Stimulated activated CD8-positive, alpha-beta memory T cell treated with anti-CD3 and anti-CD28 coated beads, Interleukin-4, amount 100 ng/mL, for 4 hours (primary cell): ENCODE measurements at places on chromosomes 12 and 14.

DNA sequence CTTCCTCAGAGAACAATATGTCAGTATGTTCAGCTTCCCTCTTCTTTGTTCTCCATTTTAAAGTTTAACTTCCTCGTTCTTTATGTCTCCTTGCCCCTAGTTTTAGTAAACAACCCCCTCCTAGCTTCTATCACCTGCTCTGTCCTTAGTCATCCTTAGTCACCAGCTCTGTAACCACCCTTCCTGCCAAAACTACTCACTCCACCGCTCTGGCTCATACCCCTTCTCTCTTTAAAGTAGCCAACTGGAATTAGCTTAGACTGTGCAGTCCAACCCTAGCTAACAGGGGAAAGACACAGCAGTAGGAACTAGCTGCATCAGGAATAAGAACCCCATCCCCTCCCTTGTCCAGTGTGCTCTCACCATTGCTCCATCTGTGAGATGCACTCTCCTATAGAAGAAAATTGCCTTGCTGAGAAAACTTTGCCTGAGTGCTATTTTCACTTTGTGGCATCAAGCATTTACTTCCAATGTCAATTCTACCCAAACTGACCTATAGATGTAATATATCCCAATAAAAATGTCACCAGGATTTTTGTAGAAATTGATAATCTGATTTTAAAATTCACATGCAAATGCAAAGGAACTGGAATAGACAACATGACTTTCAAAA is 603.2 kb downstream of the C12orf50 start:
- DNase-seq: no peak

- no peak for DNase-seq
These were observed 9.8 kb upstream of the KCNA5 start for GRCh38 chr12:5033883-5034282.

GRCh38 chr14:65599375-65599774 is 186.8 kb downstream of the FUT8 start:
- no peak for DNase-seq

GRCh38 chr12:62966990-62967506 is 32.1 kb upstream of the PPM1H start:
- no peak for DNase-seq

DNA sequence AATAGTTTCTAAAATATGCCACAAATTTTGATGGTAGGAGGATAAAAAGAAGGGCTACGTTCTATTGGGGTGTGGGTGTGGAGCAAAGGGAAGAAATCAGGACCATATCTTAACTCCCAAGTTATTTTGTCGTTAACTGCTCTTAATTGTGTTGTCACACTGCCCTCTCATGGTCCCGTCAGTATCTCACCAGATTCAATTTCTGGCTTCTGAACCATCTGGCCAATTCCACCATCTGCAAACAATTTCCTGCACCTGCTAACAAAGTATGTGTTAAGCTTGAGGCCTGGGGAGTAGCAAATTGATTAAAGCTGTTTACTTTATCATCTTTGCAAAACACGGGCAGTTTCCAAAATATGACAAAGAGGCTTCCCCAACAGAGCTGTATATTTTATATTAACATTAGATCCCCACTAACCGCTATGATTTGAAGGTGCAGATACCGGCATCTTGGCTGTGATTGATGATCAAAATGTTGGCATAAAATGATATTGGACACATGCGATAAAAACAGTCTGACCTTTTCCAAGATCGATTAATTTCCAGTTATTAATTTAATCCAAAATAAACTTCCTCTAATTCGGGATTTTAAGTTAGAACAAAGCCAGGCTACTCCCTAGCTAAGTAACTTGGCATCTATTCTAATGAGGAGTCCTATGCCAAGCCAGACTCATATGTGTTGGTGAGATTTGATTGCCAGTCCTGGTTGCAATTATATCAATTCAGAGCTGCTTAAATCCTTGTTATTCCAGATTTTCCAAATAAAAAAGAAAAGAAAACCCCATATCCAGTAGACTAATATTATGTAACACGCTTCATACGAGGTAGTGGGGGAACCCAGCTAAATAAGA is 6.9 kb upstream of the DNM1L start:
- DNase-seq: no peak

GRCh38 chr14:74638966-74639365 is 26.9 kb upstream of the LTBP2 start:
- DNase-seq: no peak

DNA sequence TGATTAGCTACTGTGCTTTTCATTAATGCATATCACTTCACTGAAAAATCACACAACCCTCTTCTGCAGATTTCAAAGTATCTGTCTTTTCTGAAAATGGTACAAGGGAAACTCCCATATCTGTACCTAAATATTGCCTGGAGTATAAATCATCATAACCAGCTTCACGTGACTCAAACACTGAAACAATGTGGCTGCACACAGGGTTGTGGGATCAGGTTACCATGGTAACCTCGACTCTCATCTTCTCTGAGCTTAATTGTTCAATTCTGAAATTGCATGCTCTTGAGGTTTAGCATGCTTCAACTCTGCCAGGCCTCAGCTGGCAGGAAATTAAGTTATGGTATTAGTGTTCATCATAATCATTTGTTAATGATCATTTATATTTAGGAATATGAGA is 77.5 kb upstream of the CPSF6 start:
- DNase-seq: no peak
